Fibroblast of skin of back (primary cell): ENCODE measurements at places on chromosomes 16 and 17.

DNA sequence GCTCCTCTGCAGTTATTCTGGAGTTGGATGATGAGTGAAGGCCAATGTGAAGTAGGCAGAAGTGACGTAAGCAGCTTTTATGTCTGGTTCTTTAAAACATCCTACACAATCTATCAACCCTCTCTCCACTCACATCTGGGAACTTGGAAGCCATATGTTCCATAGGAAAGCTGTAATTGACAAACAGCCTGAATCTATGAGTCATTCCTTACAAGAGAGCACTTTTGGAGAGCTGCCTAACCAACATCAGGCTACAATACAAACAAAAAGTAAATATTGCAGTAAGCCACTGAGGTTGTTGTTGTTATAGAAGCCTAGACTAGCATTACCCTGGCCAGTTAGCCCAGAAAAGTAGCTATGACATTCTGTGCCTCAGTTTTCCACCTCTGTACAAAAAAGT, 5.9 kb downstream of the CCL7 start:
- peak; percentile 74 for DNase-seq

DNA sequence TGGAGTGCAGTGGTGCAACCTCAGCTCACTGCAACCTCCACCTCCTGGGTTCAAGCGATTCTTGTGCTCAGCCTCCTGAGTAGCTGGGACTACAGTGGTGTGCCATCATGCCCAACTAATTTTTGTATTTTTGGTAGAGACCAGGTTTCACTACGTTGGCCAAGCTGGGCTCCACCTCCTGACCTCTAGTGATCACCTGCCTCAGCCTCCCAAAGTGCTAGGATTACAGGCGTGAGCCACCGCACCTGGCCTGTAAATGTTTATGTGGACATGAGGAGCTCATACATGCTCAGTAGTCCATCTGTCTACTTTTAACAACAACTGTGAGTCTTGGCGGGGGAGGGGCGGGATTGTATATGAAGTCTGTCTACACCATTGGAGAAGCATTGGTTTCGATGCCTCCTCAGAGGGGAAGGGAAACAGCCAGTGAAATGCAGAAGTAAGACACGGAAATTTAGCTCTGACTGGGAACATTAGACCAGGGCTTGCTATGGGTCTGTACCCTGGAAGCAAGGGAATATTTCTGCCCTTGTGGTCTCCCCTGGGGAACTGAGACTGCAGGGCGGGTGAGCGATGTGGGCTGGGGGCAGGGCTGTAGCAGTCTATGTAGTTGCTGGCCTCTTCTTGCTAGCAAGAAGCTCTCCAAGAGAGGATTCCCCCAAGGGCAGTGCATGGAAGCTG, 9.3 kb downstream of the NUBP1 start:
- DNase-seq: no peak

DNA sequence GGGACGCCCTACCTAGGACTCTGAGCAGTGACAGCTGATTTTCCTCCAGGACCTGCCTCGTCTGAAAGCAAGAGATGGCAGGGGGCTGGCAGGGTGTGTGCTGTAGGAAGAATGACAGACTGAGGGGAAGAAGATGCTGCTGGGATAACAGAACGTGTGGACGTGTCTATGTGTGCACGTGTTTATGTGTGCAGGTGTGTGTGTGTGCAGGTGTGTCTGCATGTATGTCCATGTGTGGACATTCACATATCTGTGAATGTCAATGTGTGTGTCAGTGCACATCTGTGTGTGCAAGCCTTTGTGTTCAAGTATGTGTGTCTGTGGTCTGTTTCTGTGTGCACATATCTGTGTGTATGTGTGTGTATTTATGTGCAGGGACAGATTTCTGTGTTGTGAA, 132.5 kb downstream of the SDK2 start:
- DNase-seq: no peak

GRCh38 chr16:6341981-6342380, 990.7 kb upstream of the RBFOX1 start:
- no peak for DNase-seq

DNA sequence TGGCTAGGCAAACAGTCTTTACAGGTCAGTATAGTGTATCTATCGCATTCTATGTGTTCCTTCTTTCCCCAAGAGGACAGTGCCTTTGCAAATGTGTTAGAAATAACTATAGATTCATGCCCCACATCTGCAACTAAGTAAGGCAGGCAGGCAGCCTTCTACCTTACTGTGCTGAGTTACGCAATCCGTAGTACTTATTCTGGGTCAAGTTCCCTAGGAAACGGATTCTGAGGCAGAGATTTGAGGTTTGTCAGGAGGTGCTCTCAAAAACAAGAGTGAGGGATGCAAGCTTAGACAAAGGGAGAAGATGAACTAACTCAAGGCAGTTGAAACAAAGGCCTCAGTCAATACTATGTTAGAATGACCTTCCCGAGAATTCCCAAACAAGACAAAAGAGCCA, 12.7 kb upstream of the ANKFY1 start:
- no peak for DNase-seq

GRCh38 chr16:19223235-19224170, 55.5 kb downstream of the SYT17 start:
- DNase-seq: no peak

- DNase-seq: no peak
These were observed 2.6 kb upstream of the RARA start for GRCh38 chr17:40306395-40306794.

DNA sequence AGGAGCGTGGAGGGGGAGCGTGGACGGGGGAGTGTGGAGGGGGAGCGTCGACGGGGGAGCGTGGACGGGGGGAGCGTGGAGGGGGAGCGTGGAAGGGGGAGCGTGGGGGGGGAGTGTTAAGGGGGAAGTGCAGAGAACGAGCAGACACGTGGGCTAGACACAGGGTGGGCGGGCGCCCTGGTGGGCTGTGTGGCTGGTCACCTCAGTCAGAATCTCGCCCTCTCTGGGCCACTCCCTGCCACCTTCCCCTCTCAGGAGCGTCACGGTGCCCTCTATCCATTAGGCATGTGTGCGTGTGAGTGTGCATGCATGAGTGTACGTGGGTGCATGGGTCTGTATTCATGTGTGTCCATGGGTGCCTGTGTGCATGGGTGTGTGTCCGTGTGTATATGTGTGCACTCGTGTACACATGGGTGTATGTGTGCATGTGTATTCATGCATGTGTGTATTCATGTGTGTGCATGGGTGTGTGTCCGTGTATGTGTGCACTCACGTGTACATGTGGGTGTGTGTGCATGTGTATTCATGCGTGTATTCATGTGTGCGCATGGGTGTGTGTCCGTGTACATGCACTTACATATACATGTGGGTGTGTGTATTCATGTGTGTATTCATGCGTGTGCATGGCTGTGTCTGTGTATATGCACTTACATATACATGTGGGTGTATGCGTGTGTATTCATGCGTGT, 49.3 kb upstream of the PABPN1L start:
- no peak for DNase-seq

DNA sequence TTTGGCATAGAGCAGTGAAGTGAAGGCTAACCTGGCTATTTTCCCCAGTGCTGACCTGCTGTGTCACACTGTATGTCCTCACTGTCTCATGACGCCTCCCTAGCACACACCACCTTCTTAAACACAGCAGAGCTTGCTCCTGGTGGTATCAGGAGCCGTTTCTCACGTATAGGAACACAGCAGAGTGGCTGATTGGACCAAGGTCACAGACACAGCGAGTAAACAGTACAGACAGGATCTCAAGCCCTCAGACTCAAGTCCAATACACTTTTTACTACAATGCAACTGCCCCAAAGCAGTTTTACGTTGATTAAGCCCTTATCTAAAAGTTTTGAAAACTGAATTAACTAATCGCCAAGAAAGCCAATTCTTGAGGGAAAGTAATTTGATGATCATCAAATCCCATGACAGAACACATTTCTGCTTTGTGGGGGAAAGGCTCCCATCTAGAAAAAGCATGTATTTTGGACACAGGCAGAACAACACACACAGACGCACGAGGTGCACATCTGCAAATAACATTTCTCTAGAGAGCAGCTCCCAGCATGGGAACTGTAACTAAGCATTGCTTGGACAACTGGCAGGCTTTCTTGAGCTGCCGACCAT, 15.2 kb downstream of the ARHGAP17 start:
- no peak for DNase-seq

DNA sequence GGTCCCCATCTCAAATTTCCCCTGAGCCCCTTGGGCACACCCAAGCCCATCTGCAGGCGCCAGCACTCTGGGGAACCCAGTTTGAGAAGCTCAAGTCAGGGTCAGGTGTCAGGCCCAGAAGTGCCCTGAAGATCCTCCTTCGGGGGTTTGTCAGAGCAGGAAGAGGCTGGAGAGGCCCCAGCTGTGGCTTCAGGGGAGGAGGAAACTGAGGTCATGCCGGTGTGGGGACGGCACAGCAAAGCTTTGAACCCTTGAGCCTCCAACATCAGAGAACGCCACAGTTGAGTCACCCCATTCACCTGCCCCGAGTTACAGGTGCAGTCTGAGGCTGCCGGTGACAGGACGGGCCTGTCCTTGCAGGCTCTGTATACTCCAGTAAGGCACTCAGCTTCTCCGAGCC, 140.2 kb upstream of the CIBAR2 start:
- DNase-seq: no peak

DNA sequence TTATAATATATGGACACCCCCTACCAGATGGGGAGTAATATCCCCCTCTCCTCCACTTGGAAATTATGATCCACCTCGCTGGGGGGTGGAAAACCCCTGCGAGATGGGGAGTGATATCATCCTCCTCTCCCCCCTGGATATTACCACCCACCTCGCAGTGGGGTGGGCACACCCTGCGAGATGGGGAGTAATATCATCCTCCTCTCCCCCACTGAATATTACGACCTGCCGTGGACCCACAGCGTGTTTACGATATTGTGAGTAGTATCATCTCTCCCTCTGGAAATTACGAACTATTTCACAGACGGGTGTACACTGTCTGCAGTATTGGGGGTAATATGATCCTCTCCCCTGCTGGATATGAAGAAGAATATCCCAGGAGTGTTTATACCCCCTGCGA, 228.3 kb upstream of the WSCD1 start:
- DNase-seq: no peak

DNA sequence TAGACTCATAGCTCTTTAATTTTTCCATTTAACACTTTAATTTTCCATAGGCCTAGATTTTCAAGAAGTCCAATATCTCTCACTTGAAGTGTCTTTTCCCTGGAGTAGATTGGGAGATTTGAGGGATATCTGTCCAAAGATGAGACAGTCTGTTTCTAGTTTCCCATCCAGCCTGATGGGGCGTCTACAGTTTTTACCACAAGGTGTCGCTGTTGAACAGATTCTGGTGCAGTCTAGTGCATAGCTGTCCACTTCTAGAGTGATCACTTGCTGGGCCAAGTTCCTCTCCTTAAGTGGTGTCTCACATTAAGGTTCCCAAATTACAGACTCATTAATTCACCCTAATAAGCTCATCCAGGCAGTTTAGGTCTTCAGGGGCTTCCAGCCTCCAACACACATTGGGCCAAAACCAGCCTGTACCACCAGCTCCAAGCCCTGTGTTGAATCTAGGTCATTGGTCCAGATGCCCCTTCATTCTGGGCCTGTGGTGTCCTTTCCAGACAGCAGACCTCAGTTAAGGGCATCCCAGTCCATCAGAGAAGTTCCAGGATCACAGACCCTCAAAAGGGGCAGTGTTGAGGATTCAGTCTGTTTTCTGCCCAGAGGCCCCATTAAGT, 9.4 kb downstream of the SNX20 start:
- DNase-seq: peak; percentile 18

DNA sequence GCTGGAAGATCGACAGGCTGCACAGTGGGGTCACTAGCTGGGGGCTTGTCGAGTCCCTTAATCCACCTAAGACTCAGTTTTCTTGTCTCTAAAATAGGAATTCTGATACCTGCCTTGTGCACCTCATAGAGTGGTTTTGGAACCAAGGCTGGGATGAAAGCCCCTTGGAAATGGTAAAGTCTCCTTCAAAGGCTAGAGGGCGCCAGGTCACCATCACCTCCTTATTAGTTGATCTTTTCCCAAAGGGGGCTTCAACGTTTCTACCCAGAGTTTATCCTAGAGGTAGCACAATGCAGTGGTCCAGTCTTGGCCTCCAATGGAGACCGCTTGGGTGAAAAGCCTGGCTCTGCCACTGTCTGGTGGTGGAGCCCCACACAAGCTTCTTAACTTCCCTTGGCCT, 158.2 kb downstream of the AIPL1 start:
- DNase-seq: no peak

DNA sequence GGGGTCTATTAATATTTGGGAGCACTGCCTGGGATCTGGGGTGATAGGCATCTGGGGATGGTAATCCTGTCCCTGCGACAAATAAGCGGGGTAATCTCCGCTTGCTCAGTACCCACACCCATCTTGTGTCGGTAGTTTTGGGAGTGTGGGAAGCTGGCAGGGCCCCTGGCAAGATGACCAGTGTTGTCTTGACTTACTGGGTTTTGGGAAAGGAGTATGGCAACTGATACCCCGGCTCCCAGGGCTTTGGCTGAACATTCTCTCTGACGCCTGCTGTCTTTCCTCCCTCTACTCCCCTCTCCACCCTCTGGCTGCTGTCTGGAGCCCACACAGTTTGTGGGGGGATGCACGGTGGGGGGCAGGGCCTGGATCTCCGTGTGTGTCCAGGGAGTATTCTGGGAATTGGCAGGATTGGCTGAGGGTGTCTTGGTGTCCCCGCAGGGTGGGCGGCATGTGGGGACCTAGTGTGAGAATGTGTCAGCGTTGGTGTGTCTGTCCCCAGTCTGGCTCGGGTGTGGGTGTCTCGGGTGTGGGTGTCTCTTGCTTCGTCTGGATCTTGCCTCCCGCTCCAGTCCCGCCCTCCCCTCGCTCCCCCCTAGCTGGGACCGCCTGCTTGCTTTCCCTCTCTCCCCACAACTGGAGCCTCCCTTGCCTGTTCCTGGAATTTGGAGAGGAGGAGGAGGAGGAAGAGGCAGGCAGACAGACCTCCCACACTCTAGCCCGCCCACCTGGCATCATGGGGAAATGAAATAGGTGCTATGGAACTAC, 12.0 kb downstream of the RARA start:
- DNase-seq: peak; percentile 71

DNA sequence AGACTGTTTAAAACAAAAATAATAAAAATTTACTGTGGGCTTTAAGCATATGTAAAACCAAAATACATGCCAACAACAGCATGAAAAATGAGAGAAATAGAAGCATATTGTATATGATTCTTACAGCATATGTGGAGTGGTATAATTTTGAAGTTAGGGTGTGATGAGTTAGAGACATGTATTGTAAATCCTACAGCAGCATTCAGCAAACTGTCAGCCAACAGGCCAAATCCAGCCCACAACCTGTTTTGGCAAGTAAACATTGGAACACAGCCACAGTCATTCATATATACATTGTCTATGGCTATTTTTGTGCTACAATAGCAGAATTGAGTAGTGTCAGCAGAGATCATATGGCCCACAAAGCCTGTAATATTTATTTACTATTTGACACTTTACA, 42.3 kb downstream of the ZNF18 start:
- no peak for DNase-seq
